HFF-Myc (cell line): ENCODE measurements at places on chromosomes 4 and X.

DNA sequence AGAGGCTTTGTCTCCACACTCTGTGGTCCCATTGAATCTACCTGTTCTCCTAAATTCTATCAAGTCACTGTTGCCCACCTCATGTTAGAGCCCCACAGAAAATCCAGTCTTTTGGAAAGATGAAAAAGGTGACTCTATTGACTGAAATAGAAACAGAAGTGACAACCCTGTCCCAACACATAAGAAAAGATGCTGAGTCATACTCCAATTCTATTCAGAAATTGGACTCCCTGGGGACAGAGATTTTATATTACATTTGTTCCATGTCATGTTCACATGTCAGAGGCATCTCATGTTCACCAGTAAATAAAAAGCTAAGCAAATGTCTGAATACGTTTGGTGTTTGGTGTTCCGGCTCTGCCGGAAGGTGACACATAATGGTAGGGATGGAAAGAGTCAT lies 2.9 kb upstream of the GRPR start:
- DNase-seq: no peak

DNA sequence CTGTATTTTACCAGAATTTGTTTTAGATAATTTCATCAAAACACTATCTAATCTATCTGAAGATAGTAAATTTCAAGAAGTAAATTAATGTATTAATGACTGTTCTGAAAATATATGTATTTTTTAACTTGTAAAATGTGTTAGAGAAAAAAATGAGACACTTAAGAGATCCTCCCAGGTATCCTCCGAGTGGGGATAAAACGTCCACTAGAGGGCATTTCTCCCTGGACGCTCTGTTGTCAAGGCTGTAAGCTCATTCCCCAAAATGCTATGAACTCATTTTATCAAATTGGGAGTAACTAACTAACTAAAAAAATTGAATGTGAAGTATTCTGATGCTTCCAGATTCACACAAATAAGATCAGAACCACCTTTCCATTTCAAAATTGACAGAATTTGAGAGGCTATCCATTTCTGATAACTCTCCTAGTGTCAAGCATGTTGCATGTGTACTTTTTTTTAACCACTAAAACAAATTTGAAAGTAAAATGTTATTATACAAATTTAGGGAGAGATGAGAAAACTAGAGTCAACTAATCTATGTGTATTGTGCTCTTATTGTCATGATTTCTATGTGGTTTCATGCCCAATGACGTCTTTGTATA lies 337.3 kb upstream of the HS3ST1 start:
- peak; percentile 9 for DNase-seq

- peak; percentile 88 for DNase-seq
Measured at GRCh38 chr4:94488670-94489069, 36.9 kb downstream of the PDLIM5 start.

- no peak for DNase-seq
Measured at GRCh38 chr4:98564852-98565251, 93.6 kb downstream of the TSPAN5 start.

- DNase-seq: no peak
Measured at GRCh38 chr4:77176640-77177039, 19.6 kb downstream of the CCNG2 start.

DNA sequence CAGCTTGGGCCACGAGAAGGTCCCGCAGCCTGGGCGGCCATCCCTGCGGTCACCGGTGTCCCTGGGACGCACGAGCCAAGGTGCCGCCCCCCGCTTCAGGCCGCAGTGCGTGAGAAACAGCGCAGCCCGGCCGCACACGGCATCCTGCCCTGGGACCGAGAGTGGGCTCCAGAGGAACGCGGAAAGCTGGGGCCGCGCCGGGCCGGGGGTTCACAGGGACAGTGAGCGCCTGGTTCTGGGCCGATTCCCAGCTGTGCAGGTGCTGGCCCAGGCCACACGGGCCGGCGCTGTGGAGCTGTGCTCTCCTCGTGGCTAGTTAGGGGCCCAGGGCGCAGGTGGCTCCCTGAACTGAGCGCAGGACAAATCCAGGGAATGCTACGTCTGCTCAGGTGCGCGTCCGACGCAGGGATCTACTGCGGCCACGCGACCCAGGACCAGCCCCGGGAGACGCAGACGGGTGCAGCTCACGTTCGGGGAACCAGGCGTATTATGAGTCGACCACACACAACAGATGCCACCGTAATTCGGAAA lies 25.8 kb upstream of the GTPBP6 start:
- no peak for DNase-seq

DNA sequence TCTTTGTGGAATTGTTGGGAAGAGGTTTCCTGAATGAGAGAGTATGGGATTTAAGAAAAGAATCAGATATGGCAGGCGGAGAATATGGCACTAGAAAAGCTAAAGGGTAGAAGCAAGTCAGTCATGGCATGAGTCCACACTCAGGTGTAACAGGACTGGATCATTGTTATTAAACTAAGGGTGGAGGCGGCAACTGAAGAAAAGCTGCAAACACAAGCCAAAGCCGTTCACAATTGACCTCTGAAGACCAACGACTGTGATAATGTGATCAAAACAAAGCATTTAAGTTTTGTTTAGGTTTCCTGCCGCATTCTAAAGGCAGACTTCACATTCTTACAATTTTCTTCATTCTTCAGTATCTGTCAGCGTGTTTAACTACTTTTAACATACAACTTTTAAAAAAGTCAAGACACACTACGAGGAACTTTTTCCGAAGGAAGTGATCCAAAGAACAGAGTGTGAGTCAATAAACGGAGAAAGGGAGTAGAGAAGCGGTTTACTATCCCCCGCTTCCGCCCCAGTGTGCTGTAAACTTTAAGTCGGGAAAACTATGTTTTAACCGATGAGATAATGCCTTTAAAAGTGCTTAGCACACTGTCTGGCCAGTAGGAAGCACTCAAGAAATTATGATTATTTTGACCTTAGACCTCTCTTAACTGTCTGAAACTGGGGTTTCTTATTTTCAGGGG lies 909 bp upstream of the SLAIN2 start:
- peak; percentile 37 for DNase-seq

GRCh38 chrX:44889824-44890223 lies 16.8 kb downstream of the KDM6A start:
- no peak for DNase-seq

- DNase-seq: no peak
Measured at GRCh38 chrX:118530219-118530911, 34.8 kb downstream of the DOCK11 start.

GRCh38 chr4:142348613-142349021 lies 497.5 kb downstream of the INPP4B start:
- DNase-seq: no peak
